Stimulated activated CD8-positive, alpha-beta memory T cell treated with anti-CD3 and anti-CD28 coated beads, Interleukin-2, amount 100 ng/mL, for 1 hour (primary cell): ENCODE measurements at places on chromosomes 2 and 18.

DNA sequence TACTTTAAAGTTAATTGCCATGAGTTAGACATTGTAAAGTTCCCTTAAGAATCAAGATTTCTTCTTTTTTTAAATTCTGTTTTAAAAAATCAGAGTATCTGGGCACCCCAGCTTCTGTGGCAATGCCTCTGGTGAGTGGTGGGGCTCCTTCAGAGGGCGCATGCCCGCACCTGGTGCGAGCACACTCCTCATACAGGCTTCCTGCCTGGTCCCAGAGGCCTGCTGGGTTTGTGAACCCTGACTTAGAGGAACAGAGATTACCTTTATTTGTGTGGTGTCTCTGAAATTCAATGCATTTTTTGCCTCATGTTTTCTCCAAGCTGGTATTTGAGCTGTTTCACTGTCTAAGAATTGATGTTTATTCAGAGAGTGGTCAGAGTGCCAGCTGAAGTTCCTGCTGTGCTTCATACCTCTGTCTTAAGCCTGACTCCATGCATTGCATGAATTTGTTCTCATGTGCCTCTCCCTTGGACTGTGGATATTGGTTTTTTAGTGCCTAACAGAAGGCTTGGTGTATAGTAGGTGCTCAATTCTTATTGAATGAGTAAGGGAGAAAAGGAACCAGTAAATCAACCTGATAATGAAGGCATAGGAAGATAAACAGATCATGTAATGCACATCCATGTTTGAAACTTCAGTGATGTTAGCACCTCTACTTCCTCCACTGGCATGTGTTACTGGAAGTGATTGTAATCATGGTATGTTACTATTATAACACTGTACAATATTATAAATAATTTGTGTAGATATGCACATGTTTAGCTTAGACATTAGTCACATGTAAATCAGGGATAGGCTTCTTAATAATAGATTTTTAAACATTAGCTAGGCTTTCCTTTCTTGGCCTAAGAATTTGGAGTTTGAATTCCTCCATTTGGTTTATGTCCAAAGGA lies 29.0 kb downstream of the PHLPP1 start:
- DNase-seq = no peak

DNA sequence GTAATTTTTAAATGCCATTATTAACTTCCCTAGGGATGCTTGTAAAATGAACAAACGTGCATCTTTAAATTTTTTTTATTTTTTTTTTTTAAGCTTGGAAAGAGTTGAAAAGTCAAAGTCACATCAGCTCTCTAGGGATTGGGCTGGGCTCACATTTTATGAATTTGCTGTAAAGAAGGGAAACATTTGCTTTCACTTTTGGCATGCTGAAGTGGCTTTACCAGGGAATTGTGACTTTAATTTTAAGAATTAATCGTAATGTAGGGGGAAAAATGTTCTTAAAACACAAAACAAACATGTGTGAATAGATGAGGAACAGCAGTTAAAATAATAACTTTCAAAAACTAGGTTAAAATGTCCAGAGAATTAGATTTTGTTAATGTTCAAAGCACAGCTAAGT lies 123.0 kb downstream of the AGAP1 start:
- no peak for DNase-seq

DNA sequence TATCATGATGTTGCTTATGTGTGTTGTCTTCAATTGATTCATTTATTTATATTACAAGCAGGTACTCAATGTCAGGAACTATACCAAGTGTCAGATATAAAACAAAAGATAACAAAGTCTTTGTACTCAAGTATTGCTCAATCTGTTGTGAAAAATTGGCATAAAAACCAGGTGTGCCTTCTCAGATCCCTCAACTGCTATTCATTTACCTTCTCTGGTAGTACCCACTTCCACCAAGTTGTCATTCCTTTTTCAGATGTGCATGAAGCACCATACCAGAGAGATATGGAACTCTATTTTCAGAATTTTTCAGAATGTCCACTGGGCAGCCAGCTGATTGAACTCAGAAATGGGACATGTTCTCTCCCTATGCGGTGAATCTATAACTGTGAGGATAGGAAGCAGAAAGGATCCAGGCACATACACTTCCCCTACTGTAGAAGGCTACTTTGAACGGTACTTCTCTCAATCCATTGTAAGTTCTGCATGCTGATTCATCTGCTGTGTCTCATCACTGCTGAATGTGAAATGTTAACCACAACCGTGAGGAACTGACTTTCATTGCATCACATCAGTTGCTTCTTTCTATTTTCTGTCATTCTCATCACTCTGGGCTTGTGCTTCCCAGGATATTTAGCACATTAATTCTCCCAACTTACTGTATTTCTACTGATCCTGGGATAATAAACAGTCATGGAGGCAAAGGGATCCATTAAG lies 1621.3 kb downstream of the SUCLG1 start:
- no peak for DNase-seq

DNA sequence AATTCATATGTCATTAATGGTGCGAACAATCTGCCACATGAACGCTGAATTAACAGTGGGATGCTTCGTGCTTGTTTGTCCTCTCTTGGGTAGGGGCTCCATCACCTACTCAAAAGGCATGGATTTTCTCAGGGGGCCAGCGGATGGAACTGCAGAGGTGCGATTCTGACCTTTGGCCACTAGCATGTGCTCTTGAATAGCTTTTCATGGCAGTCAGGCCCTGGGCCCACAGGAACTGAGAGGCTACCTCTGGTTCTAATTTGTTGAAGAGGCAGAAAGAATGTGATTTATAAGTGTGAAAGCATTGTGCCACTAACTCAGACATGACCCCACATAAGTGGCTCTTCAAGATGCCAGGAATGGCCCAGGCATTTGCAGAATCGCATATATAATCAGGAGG lies 283.2 kb downstream of the INSIG2 start:
- DNase-seq = no peak

- DNase-seq = no peak
Observed at GRCh38 chr2:153077311-153077710, 358.9 kb downstream of the ARL6IP6 start.

DNA sequence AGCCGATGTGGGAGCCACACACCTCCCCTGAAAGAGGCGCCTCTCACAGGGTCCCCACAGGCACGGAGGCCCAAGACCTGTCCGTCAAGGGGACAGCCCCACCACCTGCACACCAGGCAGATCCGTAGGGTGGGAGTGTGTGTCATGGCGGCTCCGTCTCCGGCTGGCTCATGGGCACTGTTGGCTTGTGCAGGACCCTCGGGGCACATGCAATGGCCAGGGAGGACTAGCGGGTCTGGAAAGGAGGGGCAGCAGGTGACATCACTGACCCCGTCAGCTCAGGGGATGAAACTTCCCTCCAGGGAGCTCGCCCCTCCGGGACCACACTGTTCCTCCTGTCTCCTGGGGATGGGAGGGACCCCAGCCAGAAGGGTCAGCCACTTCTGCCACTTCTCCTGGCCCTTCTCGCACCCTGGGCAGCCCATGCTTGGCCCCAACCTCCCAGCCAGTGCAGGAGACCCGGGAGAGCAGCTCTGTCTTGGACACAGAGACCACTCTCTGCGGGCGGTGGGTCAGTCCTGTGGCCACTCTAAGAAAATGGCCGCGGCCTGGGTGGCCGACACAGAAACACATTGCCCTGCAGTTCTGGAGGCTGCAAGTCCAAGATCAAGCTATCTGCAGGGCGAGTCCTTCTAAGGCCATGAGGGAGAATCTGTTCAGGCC lies 75.1 kb upstream of the TWIST2 start:
- no peak for DNase-seq

GRCh38 chr2:207674826-207675225 lies 36.6 kb upstream of the CCNYL1 start:
- DNase-seq = no peak

DNA sequence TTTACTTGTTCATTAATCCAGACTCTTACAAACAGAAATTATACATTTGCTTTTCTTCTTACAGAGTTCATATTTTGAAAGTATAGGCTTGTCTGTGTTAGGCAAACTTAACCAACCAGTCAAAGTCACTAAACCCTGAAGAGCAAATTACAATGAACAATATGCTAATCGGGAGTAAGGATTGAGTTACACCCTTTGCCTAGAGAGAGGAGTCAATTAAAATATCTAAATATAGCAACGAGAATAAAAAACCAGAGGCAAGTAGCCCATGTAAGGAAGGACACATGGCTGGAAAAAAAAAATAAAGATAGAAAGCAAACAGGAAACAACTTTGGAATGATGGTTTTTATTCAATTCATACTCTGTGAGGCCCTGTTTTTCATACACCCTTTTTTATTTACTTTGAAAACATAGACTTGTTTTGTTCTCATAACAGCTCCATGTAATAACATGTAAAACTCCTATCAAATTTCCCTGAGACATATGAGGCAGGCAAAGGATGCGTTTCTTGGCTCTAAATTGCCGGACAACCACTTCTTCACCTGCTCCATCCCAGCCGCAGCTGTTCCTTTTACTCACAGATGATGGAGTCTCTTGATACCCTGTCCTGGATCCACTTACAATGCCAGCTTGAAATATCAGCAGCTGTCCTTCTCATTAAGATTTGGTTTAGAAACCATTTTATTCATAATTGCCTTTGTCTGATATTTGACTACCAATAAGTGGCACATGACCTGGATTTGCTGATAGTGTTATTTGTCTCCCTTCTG lies 767.7 kb upstream of the GCFC2 start:
- no peak for DNase-seq

DNA sequence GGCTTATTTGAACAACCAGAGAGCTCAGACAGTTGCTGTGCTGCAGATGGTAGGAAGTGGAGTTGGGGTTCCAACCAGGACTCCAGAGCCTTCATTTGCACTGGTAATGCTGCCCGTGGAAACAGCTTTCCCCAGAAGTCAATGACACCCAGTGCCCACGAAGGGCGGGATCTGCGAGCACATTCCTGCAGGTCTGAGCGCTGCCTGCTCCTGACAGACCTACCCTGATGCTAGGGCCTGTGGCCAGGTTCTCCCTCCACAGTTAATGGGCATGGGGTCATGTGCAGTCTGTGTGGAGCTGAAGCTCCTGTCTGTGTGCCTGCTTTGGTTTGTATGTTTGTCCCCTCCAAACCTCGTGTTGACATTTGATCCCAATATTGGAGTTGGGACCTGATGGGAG lies 299.0 kb upstream of the HS6ST1 start:
- no peak for DNase-seq

GRCh38 chr2:217813828-217814227 lies 189.0 kb downstream of the TNS1 start:
- DNase-seq = no peak

- no peak for DNase-seq
Observed at GRCh38 chr2:127790694-127791529, 20.1 kb downstream of the WDR33 start.

GRCh38 chr2:84653302-84653701 lies 137.0 kb downstream of the DNAH6 start:
- no peak for DNase-seq
